ENCODE measurements at places on chromosomes 2 and 18.

DNA sequence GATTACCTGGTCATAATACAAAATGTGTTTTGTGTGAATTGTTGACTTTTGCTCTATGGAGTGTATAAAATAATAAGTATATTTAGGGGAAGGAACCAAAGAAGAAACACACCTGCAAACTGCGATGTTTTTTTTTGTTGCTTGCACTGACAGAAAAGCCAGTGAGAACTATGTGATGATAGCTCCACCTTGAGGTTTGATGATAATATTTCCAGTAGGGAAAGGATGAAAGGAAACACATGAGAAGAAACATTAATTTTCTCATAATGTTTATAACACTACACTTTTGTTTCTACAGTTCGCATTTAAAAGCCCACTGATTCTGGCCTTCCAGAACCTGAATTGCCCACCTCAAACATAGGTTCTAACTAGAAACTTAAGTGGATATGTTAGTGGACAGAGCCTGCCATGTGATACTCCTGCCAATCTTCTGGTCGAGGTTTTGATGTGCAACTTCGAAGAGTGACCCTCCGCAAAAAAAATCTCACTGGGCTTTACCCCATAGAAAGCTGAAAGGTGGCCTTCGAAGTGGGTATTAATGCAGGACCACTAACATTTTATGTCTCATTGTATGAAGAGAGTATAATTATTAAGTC, 476.4 kb upstream of the SPHKAP start:
- peak; percentile 2 for DNase-seq

DNA sequence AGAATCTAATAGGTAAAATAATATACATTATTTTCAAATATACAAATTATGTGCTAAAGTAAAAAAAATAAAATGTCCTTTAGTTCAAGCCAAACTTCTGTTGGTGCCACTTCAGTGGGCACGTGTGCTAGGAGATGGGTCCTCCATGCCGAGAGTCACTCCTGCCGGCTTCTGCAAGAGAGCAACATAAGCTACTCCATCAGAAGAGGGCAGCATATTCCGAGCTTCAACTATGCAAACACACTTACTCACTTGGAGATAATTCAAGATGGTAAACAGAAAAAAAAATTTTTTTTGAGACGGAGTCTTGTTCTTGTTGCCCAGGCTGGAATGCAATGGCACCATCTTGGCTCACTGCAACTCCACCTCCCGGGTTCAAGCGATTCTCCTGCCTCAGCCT, 24.4 kb downstream of the CNOT11 start:
- DNase-seq: no peak

DNA sequence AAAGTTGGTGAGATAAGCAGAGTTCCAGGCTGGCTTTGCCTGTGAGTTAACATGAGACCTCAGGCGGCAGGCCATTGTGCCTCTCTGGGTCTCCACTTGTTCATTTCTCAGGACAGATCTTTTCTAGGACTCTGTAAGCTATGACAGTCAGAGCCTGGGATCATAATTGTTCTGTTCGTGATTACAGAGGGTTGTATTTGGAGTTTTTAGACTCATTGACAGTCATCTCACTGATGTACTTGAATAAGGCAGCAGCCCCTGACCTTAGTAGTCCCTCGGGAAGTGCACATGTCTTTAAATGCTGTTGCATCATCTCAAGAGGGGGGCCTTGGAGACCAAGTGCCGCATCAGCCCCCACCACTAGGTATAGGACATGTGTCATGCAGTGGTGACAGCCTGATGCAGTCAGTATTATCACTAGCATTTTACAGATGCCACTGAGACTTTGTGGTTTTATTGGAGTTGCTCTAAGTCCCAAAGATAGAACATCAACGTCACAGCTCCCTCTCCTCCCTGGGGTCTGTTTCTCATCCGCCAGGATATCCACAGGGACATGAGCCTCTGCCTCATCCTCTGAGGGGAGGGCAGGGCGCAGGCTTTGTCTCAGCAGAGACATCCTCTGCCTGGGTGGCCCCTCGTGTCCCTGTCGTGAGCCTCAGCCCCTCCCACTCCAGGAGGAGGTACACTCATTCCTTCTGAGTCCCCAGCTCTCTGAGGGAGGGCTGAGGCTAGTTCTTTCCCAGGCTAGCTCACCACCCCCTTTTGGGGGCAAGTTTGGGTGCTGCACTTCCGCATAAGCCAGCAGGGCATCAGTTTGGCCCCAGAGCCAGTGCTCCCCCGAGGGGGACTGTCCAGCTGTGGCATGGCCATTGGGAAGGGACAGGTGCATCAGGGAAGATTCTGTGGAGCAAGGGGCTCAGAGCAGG, 14.1 kb downstream of the GLI2 start:
- DNase-seq: no peak

DNA sequence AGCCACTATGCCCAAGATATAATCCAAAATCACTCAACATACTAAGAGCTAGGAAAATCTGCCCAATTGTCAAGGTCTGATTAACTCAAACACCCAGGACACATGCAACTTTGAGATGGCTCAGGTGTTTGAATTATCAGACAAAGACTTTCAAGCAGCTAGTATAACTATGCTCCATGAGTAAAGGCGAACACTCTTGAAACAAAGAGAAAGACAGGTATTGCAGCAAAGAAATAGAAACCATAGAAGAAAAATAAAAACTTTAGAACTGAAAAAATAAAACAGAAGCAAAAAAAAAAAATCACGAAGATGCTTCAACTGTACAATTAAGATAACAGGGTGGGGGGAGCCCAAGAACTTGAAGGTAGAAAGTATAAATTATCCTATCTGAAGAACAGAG, 214.2 kb downstream of the EIPR1 start:
- no peak for DNase-seq

DNA sequence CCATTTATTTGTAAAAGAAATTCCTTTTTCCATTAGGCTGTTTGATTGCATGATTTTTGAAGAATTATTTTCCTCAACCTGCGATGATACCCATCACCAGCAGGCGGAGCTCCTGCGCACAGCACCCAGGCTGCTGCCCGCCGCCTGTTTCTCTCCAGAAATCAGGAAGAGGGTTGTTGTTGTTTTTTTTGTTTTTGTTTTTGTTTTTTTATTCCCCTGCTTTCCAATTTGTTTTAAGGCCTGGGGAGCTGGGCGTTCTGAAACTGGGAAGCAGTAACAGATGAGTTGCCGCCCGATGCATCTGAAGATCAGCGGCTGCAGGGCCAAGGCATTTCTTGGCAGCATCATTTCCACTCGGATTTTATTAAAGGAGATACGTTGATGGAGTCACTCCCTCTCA, 132.1 kb downstream of the MBP start:
- DNase-seq: peak; percentile 47

GRCh38 chr18:62778976-62779869, 63.9 kb downstream of the PHLPP1 start:
- no peak for DNase-seq

DNA sequence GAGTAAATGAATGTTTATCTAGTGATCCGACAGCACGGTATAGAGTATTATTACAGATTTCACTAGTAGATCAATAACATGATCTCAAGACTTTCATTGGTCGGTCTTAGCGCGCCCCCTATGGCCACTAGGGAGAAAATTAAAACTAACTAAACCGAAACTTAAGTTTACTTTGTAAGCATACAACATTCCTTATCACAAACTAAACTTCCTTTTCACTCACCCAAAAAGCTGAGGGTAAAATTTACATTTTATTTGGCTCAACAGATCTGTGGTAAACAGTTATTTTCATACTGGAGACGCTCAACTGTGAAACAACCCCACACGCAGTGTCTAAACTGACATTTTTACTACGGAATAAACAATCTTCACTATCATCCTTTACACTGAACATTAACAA, 215.6 kb upstream of the MAP2 start:
- peak; percentile 12 for DNase-seq

- no peak for DNase-seq
These were observed 23.7 kb downstream of the RNF125 start for GRCh38 chr18:32042337-32042736.

DNA sequence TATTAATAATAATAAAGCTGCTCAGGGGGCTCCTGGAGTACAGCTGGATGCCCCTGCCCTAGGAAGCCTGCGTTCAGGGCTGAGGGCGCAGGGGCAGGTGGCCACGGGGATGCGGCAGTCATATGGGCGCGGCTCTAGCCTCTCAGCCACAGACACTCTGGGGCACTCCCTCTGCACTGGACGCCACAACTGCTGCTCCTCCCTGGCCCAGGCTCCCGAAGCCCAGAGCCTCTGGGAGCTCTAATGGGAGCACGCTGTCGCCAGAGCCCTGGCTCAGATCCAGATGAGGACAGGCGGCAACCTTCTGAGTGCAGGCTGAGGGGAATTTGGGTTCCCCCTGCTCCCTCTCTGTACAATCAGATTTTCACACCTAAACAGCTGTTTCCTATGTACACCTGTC, 93.6 kb downstream of the MTCL1 start:
- no peak for DNase-seq

DNA sequence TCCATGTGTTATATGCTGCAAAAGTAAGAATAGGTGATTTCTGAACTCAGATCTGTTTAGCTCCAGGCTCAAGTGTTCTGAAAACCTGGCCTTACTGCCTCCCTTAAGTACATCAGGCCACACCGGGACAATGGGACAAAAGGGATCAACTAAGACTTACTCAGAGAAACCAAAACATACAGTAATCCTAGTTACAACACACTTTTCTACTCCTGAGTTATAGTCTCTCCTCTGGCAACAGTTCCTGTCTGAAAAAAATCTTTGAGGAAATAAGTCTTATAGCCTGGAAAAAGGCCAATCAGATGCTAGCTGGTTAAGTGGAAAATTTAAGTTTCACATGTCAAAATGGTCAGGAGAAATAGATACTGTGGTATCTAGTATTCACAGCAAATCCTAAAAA, 5.6 kb downstream of the METTL5 start:
- DNase-seq: no peak

GRCh38 chr18:76396792-76397191, 98.2 kb downstream of the ZNF516 start:
- DNase-seq: no peak

DNA sequence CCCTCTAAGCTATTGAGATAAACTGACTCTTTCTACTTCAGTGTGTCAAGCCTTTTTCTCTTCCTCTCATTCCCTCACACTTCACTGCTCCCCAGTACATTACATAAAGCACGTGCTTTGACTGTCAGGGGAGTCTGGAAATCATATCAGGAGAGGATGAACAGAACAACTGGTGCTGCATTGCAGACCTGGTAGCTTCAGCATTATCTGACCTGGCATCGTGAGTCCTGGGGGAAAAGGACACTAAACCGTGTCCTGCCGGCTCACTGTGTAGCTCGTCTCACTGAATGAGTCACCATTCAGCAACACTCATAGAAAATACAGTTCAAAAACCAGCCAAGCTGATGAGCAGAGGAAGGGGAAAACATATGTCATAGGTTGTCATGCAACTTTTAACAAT, 108.5 kb upstream of the UNC80 start:
- DNase-seq: no peak

GRCh38 chr2:53087262-53087873, 680.2 kb upstream of the CHAC2 start:
- no peak for DNase-seq

DNA sequence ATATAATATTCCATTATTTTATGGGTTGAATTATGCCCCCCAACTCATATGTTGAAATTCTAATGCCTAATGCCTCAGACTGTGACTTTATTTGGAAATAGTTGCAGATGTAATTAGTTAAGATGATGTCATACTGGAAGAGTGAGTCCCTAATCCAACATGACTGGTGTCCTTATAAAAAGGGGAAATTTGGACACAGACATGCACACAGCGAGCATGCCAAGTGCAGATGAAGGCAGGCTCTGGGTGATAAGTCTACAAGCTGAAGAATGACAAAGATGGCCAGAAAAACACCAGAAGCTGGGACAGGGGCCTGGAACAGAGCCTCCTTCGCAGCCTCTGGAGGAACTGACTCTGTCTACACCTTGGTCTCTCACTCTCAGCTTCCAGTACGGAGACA, 10.0 kb upstream of the ASAP2 start:
- no peak for DNase-seq

DNA sequence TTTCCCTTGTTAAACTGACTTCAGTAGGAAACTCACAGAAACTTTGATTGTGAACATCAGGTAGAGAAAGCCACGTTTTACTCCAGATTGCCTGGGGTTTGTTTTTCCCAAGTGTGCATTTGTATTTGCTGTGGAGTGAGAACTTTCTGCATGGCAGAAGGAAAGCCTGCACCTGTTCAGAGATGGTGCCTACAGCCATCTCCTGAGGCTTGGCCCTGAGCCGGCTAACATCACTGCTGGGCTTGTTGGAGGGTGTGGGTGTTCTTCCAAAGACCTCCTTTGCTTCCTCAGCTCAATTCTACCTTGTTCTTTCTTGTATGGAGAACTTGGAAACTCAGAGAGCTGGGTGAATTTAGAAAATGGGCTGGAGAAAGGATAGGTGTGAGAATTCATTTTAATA, 16.1 kb downstream of the KCNS3 start:
- DNase-seq: no peak

- no peak for DNase-seq
These were observed 602.2 kb downstream of the NYAP2 start for GRCh38 chr2:226001716-226002115.

GRCh38 chr2:75356865-75357264, 157.5 kb upstream of the TACR1 start:
- DNase-seq: no peak

GRCh38 chr2:241686324-241686649, 328 bp downstream of the DTYMK start:
- no peak for DNase-seq

DNA sequence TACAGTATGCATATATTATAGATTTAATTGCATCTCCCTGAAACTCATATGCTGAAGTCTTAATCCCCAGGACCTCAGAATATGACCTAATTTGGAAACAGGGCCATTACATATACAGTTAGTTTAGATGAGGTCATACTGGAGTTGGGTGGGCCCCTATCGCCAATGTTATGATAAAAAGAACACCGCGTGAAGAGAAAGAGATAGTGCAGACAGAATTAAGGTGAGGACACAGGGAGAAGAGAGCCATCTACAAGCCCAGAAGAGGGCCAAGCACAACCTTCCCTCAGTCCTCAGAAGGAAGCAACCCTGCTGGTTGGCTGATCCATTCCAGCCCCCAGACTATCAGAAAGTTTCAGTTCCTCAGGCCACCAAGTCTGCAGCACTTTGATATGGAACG, 311.9 kb upstream of the RAB6C start:
- DNase-seq: no peak

DNA sequence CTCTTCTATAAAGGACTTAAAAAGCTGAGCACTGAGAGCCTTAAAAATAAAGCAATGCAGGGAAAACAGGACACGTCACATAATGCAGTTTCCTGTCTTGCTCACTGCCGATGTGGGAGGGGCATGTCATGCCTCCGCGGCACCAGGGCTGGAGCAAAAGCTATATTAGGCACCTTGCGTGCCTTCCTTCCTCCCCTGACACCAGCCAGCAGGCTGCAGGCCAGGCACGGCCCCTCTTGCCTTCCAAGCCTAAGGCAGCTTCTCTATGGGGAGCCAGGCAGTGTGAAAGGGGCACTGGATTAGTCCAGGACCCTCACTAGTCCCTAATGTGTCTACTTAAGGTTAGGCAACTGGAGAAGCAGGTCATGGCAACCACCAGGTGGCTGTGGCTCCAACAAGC, 26.3 kb downstream of the MRPL35 start:
- DNase-seq: no peak

GRCh38 chr2:121709776-121710469, 26.8 kb downstream of the NIFK start:
- DNase-seq: no peak

- no peak for DNase-seq
These were observed 35.6 kb downstream of the HDLBP start for GRCh38 chr2:241279828-241280227.

GRCh38 chr2:101873543-101873942, 118.2 kb upstream of the IL1R2 start:
- DNase-seq: peak; percentile 26
